ENCODE measurements at places on chromosomes 3 and 15.

- DNase-seq = no peak
Observed at GRCh38 chr3:20068512-20069177, 28.4 kb downstream of the KAT2B start.

GRCh38 chr3:179943117-179943880, 93.4 kb downstream of the PEX5L start:
- DNase-seq = no peak

DNA sequence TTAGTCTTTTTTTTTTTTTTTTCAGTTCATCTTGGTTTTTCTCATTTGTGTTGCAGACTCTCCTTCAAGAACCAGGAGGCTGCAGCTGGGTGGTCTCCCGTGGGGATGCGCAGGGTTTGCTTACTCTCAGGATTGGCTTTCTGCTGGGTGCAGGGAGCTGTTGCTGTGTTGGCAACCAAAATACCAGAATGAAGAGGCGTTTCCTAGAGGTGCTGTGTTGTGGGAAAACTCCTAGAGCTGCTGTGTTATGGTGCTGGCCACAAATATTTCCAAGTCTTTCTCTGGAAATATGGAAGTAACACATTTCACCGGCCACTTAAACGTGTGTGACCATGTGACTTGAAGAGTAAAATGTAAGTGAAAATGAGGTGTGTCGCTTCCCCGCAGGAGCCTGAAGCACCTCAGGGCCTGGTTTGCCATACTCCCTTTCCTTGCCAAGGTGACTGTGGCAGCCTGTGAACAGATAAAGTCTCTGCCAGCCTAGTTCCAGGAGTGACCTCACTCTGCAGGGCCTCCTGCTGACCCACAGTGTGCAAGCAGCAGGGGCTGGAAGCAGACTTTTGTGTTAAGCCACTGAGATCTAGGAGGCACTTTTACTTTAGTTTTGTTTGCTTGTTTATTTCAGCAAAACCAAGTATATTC, 258.9 kb downstream of the ADAMTS17 start:
- no peak for DNase-seq

- DNase-seq = no peak
Observed at GRCh38 chr3:88632226-88632625, 475.2 kb upstream of the EPHA3 start.

- DNase-seq = no peak
Observed at GRCh38 chr15:66252685-66253417, 699 bp downstream of the MEGF11 start.

DNA sequence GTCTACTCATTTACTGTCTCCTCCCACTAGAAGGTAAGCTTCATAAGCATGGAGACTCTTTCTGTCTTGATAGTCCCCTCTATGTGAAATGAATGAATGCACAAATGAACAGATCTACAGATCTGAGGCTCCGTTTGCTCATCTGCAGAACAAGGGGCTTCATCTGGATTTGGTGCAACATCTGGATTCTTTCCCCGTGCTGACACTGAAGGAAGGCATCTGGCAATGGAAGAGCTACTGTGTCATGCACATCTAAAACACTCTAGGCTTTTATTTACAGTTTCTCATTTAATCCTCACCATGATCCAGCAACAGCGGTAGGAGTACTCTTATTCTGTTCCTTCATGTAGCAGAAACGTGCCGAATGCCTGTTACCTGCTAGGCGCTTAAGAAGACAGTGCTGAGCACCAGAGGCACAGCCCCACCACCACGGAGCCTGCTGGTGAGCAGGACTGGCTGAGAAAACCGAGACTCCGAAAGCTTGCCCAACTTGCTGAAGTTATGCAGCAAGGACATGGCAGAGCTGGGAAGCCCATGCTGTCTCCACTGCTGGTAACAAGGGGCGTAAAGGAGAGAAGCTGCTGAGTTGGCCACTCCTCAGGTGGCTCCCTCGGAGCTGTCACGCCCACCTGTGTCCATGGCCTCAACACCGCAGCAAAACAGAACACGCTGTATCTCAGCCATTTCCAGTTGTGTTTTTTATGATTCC, 31.1 kb downstream of the LSM3 start:
- no peak for DNase-seq

DNA sequence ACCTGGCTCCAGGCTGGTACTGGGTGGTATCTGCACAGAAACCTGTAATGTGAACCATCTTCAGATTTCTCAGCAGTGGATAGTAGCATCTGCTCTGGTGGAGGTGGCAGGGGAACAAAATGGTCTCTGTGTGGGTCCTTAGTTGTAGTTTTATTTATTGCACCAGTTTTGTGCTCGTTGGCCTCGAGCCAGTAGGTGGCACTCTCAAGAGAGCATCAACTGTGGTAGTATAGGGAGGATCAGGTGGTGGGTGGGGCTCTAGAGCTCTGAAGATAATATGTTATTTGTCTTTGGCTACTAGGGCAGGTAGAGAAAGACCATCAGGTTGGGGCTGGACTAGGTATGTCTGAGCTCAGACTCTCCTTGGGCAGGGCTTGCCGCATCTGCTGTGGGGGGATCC, 254.0 kb upstream of the GPR149 start:
- no peak for DNase-seq

GRCh38 chr15:34358367-34358766, 8.6 kb downstream of the LPCAT4 start:
- DNase-seq = no peak

- DNase-seq = no peak
Observed at GRCh38 chr3:113254171-113254947, 43.0 kb downstream of the BOC start.

DNA sequence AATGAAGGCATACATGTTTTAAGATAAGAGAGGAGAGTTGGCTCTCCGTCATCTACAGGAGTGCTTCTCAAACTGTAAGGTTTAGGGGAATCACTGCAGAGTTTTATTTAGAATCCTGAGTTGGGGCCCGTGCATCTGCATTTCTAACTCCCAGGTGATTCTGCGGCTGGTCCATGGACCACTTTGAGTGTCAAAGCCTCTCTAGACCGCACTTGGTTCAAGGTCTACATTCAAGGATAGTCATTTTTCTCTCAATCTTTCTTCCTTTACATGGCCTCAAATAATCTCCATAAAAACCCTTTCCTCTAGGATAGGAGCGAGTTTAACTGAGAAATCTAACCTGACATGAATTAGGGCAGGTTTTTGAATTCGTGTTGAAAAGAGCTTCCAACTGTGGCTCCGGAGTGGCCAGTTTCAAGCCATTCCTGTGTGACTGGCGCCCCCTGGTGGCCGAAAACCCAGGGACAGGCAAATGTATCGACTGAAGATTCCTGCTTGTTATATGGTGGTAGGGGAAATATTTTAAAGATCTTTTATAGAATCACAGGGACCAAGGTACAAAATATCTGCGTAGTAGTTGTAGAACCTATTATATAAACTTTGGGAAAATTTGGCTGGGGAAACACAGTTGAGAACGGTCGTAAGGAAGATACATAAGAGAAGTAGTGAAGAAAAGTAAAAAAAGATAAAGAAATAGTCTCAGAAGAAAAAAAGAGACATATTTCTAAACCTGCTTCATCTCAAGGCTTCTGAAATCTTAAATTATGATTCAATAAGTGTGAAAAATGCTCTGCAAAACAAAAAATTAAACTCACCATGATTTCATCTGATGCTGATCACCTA, 11.9 kb downstream of the GABRR3 start:
- peak; percentile 83 for DNase-seq

DNA sequence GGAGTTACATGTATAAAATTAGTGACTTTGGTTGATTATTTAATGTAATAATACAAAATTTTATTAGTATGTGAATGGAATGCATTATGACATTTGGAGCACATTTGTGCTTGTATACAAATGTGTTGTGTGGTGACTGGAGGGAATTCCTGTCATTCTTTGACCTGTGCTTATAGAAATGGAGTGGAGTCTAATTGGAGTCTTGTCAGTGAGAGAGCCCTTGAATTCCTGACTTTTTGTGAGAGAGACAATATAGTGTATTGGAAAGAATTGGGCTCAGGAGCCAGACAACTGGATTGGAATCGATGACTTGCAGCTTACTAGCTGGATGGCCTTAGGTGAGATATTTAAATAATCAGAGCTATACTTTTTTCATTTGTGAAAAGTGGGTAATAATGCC, 9.4 kb downstream of the TCF12 start:
- DNase-seq = no peak

DNA sequence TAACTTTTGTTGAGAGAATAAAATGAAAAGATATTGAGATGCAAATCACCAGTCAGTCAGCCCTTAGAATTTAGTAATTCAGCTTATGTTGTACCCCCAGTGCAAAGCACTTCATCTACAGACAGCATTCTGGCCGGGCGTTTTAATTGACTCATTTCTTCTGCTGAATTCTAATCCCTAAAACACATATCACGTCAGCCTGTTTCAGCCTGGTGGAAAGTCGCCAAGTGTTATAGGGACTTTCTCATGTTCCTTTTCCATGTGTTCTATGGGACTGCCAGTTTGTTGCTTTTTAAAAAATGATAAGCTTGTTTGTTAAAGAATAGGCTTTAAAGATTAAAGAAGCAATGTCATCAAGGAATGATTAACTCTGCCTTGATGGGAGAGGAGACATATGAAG, 169.7 kb upstream of the BFSP2 start:
- no peak for DNase-seq

GRCh38 chr15:31391687-31392671, 65.3 kb downstream of the KLF13 start:
- DNase-seq = peak; percentile 64

- no peak for DNase-seq
Observed at GRCh38 chr3:4340411-4341335, 37.5 kb downstream of the SETMAR start.

- no peak for DNase-seq
Observed at GRCh38 chr15:49988766-49989165, 130.3 kb downstream of the ATP8B4 start.

- peak; percentile 37 for DNase-seq
Observed at GRCh38 chr3:52053307-52054304, 2.8 kb downstream of the DUSP7 start.

- no peak for DNase-seq
Observed at GRCh38 chr3:159165961-159166360, 364.1 kb downstream of the MFSD1 start.

DNA sequence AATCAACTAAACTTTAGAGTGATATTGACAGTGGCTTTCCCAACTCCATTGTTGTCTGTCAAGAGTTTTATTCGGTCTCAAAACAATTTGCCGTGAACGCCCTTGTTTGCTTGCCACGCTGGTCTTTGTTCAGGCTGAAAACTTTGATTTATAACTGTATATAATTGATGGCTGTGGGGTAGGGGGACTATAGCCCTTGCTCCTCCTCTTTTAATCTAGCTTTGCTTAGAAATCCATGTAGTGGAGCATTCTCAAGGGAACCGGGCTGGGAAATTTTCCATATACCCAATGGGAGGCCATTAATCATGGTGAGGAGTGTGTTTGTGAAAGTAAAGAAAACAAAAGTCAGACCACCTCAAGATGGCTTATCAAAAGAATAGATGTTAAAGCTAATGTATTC, 339.8 kb upstream of the RARB start:
- no peak for DNase-seq

GRCh38 chr3:37574177-37574943, 287.3 kb upstream of the CTDSPL start:
- DNase-seq = no peak

DNA sequence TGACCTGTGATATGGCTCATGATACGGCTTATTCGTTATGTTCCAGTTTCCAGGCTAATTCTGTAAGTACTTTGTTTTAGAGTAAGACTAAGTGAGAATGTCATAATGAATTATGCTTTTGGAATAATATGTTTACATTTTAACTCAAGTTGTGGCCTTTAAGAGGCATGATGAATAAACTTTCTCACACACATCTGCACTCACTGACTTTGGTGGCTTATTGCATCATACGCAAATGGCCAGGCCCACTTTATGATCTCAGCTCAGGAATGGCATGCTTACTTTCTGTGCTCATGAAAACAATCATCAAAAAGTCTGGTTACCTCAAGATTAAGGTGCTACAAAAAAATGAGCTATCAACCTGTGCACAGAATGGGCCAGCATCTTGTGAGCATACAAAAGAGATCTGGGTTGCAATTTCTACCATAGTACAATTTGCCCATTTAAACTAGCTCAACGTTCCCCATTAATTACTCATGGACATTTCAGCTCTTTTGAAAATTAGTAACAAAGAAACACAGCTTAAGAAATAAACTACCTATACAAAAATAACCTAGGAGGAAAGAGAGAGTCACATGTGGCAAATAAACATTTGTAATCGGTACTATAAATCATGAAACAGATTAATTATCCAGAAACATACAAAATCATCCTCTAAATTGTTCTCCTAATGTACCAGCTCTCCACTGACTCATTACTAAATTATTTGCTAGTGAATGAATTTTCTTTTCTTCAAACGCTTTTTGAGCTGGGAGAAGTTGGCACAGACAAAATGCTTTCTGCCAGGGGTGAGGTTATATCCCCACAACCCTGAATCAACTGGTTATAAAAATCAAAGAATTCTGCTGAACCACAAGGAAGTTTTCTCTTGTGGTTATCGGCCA, 439.0 kb upstream of the ADAMTS9 start:
- no peak for DNase-seq

DNA sequence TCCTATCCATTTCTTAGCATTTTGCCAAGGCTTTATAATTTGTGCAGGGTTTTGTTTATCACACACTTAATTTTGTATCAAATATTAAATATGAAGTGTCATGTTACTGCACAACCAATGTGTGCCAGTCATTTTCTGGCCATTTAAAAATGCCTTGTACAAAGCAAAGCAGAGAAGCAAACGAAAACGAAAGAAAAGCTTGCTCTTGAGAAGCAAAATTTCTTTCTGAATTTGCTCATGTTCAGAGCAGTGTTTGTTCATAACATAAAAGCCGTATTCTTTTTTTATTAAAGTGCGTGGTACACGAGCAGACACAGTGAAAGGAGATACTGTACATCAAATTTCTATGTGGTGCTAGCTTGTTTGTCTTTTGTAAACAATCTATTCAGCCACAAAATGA, 792.6 kb downstream of the NAALADL2 start:
- no peak for DNase-seq

- no peak for DNase-seq
Observed at GRCh38 chr3:37987315-37987697, 3.3 kb upstream of the VILL start.

- no peak for DNase-seq
Observed at GRCh38 chr3:81048058-81048665, 713.3 kb downstream of the GBE1 start.

GRCh38 chr3:101964861-101965260, 115.5 kb downstream of the NFKBIZ start:
- DNase-seq = no peak

- no peak for DNase-seq
Observed at GRCh38 chr15:39586387-39587095, 5.7 kb downstream of the THBS1 start.

GRCh38 chr3:98232489-98232888, 31.6 kb upstream of the OR5H6 start:
- no peak for DNase-seq

- no peak for DNase-seq
Observed at GRCh38 chr15:31228980-31229826, 97.4 kb upstream of the KLF13 start.

All from stimulated activated CD4-positive, alpha-beta T cell treated with anti-CD3 and anti-CD28 coated beads, TNF-alpha, amount 100 ng/mL, for 1 hour (primary cell).